ENCODE measurements at places on chromosomes 6 and 20.

DNA sequence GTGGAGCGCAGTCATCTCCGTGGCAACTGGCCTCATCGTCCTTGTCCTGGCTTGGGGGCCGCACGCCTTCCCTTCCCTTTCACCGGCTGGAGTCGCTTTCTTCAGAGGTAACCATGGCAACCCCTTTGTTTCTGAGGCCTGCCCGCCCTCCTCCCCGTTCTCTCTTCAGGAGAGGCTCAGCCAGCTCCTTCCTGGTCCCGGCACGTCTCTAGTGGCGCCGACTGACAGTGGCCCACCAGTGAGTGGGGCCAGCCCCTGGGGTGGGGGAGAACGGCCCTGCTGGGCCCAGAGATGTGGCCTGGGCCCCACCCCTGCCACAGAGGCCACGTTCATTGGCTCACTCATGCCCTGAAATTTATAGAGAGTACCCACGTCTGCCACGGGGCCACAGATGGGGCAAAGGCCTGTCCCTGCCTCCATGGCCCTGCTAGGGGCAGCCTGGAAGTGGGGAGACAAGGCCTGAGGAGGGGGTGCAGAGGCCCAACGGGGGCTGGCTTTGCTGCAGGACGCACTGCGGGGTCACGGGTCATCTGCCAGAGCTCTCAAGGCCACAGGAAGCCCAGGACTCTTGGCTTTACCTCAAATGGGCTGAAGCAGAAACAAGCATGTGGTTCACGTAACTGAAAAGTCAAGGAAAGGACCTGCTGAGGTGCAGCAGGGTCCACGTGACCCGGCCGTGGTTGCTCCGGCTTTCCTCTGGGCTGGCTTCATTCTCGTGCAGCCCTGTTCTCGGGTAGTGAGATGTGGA, 1.4 kb upstream of the OSBPL2 start:
- no peak for DNase-seq

DNA sequence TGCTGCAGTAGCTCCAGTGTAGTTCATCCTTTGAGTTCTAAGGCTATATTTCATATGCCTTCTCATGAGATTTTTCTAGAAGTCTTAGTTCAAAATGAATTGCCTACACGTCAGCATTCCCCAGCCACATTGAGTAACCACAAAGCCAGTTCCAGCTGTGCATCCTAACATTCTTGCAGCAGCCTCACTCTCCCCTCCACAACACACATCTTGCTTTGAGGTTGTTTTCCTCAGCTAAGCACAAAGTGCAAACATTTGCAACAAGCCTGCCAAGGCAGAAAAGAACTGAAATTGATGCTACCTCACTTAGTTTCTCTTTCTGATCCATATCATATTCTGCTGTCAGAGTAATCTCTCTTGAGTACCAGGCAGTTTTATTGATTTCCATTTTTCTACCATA, 160.7 kb upstream of the KCNQ5 start:
- DNase-seq = no peak

DNA sequence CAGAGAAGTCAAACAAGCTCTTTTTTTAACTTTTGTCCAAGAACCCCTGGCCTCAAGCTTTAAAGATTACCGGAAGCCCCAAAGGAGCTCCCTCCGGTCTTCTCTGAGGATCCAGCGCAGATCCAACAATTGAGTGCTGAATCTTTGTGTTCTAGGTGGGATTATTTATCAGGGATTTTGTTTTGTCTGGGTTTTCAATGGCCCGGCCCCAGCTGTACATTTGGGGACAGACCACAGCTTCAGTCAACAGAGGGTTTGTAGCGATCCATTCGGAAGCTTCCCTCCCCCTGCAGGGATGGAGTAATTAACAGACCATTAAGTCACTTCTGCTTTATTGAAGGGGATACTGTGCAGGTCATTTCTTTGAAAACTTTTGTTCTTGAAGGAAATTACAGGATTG, 7.8 kb downstream of the OLIG3 start:
- DNase-seq = no peak

DNA sequence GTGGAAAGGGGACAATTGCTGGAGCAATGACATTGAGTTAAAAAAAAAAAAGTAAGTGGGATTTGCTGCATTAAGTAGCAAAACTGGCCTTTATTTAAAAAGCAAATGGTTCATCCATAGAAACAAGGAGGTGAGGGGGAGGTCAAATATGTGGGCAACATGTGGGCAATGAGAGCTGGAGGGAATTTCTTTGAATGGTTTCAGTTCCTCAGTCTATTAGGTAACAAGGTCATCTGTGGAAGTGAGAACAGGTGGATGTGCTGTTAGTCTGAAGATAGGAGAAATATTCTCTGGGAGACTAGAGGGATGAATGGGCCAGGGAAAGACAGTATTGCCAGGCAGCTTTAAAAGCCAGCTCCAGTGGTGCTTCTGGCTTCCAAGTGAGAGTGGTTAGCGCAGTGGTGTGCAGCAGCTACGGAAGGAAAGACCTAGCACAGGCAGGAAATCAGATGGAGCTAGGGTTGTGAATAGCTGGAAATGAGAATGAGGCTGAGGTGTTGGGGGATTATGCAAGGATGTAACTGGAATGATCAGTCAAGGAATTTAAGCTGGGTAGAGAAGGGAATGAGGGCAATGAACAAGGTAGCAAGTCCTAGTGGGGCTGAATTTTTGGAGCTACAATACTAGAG, 727.6 kb downstream of the PTPRT start:
- no peak for DNase-seq

DNA sequence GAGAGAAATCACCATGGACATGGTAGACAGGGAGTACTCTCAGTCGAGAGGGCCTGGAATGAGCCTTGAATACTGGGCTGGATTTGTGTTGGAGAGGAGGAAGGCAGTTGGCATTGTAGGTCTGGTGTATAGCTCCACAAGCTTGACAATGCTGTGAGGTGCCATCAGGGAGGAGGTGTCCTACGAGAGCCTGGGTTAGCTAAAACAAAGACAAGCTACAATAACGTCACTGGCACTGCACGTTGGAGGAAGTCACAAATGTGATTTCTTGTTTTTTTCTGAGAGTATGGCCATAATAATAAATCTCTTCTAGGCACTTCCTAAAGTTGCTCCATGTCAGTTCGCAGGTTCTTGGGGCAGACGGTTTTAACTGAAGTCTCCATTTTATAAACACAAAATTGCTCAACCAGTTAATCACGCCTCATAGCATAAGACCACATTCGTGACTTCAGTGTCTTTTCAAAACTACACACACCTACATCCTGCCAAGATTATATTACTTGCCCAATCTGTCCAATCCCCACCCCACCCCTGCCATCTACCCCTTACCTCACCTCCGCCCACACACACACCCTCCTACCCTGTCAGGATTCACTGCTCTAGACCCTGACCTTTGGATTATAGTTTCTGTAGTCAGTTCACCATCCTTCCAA, 4.4 kb upstream of the HLA-DMB start:
- no peak for DNase-seq

DNA sequence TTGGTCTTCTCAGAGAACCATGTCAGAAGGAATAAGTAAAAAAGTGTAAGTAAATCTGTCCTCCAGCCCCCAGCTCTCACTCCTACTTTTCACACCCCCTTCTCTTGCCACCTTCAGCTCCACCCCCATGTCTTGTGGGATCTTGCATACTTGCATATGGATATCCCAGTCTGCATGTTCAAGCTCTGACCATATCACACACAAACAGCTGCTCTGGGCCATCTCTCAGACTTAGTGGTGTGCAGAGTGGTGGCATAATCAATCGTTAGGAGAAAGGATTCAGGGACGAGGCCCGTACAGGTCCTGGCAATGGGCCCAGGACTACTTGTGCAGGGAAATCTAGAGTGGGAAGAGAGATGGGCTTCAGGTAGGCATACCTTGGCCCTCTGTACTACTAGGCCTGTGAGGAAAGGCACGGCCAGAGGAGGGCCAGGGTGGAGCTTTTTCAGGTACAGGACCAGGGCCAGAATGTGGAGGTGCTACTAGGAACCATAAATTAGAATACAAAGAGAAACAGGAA, 112.0 kb upstream of the SGK1 start:
- DNase-seq = no peak

- DNase-seq = no peak
Measured at GRCh38 chr6:15734118-15734897, 71.5 kb upstream of the DTNBP1 start.

- no peak for DNase-seq
Measured at GRCh38 chr6:57173056-57173885, 1.1 kb downstream of the BAG2 start.

- no peak for DNase-seq
Measured at GRCh38 chr6:169976301-169977081, 225.1 kb downstream of the ERMARD start.

DNA sequence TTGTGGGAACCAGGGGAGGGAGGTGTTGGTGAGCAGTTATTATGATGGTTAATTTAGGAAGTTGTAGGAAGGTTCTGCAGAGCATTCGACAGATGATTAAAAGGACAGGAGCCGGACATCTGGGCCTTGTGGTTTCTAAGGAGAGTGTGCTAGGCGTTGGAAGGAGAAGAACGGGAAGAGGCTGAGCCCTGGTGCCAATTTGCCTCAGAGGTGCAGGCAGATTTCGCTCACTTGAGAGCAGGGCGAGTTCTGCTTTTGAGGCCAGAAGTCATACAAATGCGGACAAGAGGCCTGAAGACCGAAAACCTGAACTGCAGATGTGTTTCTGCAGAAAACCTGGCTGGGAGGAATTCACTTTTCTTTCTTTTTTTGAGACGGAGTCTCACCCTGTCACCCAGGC, 30.5 kb upstream of the RPS6KA2 start:
- no peak for DNase-seq
